AG20443 (cell line): ENCODE measurements at places on chromosomes 1 and 21.

DNA sequence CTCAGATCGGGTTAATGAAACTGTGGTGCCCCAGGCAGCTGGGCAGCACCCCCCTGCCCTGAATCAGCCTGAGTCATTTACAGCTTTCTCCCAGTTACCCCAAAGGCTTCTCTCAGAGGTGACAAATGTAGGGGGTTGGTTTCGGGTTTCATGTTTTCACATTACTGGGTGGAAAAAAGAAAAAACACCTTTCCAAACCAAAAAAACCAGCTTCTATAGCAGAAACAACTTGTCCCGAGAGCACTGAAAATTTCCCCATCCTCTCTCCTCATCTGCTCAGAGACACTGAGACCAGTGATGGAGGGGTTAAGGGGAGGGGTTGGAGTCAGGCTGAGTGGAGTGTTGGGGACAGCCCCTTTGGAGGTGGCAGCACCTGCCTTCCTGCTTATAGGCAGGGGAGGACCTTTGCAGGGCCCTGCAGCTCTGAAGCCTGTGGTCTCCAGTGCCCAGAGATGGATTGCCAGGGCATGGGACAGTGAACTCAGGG is 15.6 kb downstream of the UTP11 start:
- no peak for DNase-seq

DNA sequence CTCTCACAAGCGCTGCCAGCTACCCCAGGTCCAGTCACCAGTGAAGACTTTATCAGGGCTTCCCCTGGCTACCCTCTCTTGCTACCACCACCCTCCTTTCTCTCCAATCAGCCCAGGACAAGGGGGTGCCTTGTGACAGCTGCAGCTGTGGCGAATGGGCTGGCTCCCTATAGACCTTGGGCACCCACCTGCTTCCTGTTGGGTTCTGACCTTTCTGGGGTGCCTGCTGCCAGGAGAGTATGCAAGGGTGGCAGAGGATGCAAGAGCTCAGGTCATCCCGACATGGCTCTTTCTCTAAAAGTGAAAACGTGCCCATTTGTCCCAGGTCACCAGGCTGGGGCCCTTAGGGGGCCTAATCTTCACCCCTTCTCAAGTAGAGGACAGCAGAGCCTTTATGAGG is 6.6 kb downstream of the KLHDC8A start:
- no peak for DNase-seq

DNA sequence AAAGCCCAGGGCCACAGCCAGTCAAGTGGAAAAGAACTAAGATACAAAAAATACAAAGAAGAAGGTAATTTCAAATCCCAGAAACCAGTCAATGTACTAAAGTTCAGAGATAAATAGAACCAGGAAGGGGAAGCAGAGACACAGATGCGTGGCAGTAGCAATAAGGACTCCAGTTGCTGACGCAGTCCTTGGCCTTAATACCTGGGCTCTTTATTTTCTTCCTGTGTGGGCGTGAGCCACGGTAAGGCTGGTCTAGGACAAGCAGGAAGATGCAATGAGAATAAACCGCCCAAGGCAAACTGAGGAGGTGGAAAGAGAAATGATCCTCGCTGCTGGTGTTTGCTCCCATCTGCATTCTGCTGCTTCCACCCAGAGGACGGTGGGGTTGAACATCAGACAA is 65.6 kb upstream of the PLXNA2 start:
- DNase-seq, result no peak

DNA sequence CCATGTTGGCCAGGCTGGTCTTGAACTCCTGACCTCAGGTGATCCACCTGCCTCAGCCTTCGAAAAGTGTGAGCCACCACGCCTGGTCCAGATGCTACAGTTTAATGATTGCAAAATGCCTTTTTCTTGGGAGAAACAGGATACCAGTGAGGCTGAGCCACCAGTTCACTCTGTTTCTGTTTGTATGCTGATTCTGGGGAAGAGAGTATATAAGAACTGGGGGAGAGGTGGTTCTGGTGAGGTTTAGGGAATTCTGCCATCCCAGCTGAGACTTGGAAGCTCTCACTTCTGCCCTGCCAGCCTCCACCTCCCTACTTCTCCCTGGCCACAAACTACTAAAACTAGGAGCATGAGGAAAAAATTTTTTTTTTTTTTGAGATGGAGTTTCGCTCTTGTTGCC is 8.1 kb upstream of the PMF1 start:
- no peak for DNase-seq

DNA sequence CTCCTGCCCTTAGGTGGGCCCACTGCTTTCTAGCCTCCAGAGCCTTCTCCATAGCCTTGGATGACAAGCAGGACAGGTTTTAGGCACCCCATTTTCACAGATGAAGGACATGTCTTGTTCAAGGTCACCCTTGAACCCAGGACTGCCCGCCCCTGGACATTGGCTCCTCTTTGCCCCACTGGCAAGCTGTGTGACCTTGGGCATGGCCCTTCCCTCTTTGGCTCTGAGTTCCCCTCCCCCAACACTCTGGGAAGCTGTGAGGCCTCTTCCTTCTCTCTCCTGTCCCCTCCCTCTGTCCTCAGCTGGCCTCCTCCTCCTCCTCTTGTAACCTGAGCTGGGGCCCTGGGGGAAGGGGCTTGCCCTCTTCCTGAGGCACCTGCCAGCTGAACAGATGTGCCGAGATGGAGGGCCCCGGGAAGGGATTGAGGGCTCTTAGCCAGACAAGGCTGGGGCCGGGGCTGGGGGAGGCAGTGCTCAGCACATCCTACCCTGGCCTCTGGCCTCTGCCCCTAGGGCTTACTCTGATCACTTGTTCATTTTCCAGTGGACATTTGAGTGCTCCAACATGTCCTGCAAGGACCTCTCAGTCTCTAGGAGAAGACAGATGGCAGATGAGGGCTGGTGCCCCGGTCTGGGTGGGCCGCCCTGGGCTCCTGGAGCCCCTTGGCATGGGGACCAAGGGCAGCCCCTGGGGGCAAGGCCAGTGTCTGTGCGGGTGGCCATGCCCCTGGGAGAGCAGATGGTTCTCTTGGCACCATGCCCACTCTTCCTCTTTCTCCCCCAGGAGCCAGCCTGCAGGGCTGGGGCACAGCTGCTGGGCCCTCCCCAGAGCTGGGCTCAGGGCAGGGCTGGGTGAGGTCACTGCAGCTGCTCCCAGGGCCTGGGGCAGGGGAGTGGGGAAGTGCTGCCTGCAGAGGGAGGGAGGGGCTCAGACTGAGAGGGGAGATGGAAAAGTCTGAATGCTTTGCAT is 10.7 kb downstream of the FOXO6 start:
- DNase-seq, result no peak

DNA sequence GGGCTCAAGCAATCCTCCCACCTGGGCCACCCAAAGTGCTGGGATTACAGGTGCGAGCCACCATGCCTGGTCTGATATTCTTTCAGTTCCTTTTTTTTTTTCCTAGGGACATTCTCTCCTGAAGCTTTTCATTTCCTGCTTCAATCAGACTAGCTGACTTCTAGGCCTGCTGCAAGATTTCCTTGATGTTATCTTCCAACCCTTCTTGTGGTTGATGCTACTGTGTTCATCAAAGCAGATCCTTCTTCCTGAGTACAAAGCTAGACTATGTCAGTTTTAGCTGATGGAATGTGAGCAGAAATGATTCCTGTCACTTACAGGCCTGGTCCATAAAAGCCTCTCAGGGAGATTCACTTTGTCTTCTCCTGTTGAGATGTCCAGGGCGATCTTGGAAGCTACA is 146.4 kb downstream of the CDC7 start:
- no peak for DNase-seq

GRCh38 chr1:89358287-89358893 is 5.5 kb upstream of the GBP6 start:
- peak; percentile 76 for DNase-seq

DNA sequence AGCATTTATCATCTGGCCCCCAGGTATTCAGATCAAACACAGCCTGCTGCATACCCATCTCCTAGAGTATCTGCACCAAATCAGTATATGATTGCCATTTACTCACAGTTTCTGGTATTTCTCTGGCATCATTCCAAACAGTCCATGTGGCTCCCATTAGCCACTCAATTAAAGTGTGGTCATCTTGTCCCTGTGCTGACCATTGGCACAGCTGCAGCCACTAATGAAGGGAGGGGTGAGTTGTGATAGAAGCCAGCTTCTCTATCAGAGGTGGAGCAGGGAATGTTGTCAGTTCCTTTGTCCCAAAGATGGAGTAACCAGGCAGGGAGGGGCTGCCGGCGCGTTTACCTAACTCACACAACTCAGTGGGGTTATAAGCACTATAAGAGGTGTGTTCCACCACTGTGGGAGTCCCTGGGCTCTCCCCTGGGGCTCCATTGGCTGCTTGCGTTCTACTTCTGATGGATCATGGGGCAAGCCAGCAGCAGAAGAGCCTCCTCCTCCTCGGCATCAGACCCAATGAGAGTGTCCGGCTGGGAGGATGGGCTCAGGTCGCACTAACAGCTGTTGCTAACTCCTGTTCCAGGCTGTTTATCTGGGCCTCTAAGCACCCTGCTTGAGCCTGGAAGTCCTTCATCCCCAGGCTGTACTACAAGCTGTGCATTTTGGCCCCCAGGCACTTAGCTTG is 108.6 kb downstream of the GDAP2 start:
- no peak for DNase-seq

DNA sequence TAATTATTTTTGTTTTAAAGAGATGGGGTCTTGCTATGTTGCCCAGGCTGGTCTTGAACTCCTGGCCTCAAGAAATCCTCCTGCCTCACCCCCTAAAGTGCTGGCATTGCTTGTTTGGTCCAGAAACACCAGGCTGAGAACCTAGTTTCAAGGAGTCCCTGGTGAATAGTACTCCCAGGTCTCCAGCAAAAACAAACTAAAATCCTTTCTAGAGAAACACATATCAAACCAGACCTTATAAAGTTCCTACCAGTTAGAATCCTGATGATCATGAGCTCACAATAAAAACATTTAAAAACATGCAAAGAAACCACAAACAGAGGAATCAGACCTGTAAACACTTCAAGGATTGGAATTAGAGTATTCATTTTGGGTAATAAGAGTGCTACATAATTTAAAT is 34.4 kb upstream of the PADI1 start:
- no peak for DNase-seq

DNA sequence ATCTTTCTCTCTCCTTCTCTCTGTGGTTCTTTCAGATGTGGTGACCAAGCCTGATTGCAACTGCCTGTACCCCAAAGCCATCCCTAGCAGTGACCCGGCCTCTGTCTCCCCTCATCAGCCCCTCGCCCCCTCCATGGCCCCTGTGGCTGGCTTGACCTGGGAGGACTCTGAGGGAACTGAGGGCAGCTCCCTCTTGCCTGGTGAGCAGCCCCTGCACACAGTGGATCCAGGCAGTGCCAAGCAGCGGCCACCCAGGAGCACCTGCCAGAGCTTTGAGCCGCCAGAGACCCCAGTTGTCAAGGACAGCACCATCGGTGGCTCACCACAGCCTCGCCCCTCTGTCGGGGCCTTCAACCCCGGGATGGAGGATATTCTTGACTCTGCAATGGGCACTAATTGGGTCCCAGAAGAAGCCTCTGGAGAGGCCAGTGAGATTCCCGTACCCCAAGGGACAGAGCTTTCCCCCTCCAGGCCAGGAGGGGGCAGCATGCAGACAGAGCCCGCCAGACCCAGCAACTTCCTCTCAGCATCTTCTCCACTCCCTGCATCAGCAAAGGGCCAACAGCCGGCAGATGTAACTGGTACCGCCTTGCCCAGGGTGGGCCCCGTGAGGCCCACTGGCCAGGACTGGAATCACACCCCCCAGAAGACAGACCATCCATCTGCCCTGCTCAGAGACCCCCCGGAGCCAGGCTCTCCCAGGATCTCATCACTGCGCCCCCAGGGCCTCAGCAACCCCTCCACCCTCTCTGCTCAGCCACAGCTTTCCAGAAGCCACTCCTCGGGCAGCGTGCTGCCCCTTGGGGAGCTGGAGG is 12.7 kb downstream of the CSF1 start:
- no peak for DNase-seq

DNA sequence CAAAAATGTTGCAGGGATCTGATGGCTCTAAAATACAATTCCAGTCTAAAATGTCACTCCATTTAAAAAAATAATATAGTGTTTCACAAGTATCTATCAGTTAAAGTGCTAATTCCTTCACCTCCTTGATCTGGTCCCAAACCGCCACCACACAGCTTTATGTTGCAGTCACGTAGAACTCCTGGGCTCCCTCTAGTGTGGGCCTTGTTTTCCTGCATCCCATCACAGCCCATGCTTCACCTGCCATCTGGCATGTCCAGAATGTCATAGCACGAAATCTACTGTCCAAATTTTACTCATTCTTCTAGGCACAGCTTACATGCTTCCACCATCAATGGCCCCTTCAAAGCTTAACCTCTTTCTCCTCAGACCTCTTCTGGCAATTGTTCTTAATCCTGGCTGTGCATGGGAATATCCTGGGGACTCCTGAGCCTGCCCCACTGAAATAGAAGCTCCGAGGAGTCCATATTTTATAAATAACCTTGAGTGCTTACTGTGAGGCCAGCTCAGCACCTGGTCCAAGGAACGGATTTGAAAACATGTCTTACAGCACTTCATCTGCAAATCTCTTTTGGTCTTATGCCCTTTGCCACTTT is 15.5 kb downstream of the FYB2 start:
- peak; percentile 47 for DNase-seq

- DNase-seq, result no peak
Measured at GRCh38 chr1:216794586-216794985, 71.4 kb upstream of the ESRRG start.

DNA sequence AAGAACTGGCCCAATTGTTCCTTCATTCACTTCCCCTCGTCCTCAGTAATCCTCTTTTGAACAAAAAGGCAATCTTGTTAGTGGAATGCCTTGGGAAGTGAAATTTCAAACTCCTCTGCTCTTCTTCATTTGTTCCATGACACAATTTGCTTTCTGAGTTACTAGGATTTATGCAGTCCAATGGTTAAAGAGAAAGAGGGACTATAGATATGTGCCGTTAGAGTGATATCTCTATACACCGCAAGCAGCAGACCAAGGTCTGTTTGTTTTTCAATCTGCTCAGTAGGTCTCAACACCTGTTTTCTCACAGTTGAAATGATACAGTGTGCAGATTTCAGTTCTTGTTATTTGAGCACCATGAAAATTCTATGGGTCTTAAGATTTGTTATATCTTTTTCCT is 244.0 kb downstream of the DNM3 start:
- no peak for DNase-seq

DNA sequence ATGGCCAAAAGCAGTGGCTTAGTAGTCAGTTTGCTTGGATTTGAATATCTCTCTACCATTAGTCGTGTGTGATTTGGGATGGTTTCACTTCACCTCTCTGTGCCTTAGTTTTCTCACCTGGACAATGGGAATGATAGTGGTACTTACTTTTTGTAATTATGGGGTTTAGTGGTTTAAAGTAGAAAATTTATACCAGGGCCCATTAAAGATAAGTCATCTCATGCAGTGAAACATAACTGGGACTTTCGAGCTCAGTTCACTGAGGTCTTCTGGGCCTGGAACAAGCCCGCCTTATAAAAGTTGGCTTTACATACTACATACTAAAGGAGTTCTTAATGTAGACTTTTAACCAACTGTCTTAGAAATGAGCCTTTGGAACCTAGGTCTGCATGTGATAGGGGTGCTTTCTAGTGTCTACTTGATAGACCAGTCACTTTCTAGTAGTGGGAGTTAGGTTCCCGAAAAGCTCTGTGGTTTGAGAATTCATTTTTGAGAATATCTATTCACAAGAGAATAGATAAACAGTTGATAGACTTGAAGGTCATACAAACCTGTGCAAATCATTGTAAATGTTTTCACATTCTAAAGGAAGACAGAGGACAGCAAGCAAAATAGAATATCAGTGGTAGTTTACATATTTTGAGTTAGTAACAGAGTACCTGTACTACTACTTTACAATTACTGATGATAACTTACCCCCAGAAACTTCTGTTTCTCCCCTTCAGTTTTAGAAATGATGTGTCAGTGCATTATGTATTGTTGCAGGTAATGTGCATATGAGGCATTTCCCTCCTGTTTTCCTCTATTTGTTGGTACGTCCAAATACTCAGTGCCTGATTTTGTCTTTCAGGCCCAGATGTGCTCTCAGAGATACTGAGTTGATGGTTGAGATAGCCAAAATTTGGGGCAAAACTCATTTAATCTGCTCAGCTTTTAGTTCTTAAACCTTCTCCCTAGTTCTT is 48.0 kb downstream of the DYRK1A start:
- DNase-seq, result no peak
